Activated T-cell treated with anti-CD3 and anti-CD28 coated beads for 24 hours (primary cell): ENCODE measurements at places on chromosomes 2 and 18.

DNA sequence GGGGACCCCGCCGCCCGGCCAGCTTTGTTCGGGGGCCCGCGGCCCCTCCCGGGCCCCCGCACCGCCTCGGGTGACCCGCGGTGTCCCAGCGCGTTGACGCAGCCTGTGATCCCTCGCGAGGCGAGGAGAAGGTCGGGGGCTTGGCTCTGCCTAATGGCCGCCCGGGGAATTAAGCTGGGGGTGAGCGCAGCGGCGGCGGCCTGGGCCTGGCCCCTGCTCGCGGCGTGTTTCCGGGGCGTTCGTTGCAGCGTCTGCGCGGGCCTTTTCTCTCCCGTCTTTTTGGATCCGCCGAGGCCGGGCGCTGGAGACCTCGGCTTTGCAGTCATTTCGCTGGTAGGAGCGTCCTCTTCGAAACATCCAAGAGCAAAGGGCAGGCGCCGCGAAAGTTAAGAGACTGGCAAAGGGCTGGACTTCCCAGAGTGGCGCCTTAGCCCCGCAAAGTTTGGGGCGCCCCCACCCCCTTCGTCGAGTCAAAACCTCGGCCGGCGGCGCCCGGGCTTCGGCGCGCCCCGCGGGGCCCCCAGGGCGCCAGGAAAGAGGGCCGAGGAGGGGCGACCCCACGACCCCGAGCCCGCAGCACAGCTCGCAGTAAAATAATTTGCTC, 1.3 kb downstream of the SALL3 start:
- DNase-seq = no peak

DNA sequence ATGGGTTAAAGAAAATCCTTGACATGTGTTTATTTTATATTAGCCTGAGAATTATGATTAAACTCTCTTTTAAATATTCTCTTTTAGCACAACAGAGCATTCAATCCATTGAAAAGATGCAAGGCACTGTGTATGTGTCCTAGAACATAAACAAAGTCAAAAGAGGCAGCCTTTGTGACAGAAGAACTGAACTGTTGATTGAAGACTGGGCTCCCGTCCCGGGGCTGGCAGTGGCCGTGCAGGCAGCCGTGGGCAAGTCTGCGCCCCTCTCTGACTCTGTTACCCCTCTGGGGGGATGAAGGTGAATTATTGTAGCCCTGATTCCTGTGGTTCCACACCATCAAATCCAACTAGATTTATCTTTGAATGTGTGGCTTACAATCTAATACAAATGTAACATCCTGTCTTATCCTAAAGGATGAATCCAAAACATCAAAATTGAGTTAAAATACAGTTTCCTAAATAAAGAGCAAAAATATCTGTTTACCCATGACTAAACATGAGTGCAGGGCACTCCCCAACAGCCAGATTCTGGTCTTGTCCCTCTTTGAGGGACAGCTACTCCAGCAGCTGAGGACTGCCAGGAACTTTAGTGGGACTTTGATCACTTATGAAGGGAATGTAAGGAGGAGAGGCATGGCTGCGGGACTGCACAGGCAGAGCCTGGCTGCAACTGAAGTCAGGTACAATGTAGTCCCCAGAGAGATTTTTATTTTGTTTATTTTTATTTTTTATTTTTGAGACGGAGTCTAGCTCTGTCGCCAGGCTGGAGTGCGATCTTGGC, 37.3 kb upstream of the SH3BP4 start:
- no peak for DNase-seq

GRCh38 chr18:12327510-12328178, 19.6 kb downstream of the TUBB6 start:
- DNase-seq = peak; percentile 58

DNA sequence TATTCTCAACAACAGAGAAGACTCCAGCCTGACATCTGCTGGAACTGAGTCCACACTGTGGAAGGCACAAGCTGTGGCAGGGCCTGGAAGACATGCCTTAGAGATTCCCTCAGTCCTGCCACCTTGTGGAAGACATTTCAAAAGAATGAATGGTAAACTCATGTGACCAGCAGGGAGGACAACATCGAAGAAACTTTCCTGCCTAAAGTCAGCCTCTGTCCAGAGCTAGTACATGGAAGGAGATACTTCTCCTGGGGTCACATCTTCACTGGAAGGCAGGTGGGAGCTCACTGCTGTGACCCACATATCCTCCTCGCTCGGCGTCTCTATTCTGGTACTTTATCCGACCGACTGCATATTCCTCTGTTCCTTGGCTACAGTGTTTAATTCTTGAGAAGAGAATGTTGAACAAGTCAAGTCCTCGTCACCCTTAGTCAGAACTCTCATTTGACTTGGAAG, 59.5 kb downstream of the PUM2 start:
- DNase-seq = peak; percentile 5

- DNase-seq = no peak
These were observed 144.1 kb upstream of the FOSL2 start for GRCh38 chr2:28248511-28248910.

GRCh38 chr2:96528006-96528699, 8.4 kb upstream of the ARID5A start:
- peak; percentile 60 for DNase-seq

DNA sequence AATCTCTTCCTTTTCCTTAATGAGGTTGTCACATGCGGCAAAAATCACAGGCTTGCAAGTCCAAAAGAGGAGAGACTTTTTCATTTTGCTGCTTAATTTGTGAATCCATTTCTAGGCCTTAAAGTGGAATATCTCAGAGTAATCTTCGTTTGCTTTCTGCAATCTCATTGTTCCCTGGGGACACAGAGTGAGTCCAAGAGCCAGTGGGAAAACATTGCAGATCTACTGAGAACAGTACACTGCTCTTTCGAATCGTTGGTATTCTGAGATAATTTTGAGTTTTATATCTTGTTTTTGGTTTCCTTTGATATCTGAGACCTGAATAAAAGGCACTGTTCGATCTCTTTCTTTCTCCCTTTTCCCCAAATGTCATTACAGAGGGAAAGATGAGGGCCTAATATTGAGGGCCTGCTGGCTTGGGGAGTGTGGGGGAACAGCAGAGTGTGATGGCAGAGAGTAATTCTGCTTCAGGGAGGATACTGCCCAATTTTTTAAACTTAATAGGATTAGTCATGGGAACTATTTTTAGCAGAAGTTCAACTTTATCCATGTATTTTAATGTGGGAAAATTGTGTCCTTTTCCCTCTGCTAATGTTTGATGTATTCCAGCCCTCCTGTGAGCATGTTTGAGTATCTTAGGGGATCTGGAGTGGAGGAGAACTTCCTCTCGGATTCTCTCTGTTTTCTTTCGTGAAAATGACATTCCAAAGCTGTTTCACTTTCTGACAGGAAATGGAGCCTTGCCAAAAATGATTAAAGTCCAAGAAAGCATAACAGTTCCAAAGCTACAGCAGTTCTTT, 418.2 kb upstream of the ZEB2 start:
- DNase-seq = no peak

DNA sequence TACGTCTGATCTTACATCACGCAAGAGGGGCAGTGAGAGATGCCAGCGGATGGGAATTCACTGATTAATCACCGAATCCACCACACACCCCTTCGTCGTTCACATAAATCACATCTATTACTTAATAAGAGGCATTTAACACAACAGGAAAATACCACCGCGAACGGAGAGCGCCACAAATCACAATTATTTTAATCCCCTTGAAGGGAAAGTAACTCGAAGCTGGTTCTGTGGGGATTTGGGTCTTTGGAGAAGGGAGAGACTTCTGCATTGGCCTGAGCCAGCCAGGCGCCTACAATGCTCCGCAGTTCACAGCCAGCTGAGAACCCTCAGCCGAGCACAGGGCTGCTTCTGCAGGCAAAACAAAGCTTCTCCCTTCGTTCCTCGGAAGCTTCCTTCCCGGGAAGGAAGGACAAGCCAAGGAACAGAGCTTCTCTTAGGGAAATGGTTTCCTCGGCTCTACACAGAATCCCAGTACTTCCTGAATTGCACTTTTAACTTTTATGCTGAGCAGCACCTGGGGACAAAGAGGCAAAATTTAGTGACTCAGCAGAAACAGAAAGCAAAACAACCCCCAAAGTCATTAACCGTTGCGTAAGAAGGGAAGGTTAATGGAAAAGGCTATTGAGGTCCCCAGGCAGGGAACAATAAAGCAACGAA, at the start of gene LRP1B:
Gene LRP1B (minus strand): TSS at position 7 of the 660 bp plus-strand sequence. CDS start 287 bp downstream, outside the sequence.
- DNase-seq = no peak

DNA sequence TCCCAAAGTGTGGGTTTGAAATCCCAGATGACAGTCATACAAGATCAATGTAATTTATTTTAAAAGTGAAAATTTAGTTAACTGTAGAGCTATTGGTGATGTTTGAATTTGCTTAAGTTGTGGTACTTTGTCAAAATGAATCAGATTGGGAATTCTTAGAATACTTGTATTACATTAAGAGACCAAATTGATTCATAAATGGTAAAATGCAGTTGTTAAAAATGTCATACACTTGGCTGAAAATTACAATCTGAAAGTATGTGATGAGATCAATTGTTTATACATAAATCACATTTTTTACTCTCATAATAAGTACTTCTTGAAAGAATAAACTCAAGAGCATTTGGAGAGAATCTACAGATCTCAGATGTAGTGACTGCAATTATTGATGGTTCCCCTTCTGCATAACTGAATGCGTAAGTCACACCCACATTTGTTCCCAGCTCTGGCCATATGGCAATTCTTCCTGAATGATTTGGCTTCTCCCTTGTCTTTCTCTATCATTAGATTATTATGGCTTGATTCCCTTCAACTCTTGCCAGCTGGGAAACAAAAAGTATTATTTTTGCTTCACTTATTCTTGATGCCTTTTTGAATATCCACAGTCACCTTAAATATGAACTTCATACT, 558.5 kb downstream of the CPS1 start:
- no peak for DNase-seq

DNA sequence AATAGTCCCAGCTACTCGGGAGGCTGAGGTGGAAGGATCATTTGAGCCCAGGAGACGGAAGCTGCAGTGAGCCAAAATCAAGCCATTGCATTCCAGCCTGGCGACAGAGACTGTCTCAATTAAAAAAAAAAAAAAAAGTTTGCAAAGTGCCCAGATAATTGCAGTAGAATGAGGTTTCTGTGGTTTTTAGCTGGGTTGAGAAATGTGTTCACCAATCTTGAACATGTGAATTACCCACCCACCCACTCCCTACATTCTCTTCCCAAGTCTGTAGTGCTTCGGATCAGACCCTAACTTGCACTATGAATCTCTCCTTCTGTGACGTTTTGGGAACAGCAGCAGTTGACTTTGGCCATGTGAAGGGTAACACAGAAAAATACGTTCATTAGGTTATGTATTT, 247.3 kb downstream of the PTGR3 start:
- no peak for DNase-seq

GRCh38 chr2:74884118-74884762, 50.3 kb downstream of the HK2 start:
- DNase-seq = no peak

GRCh38 chr2:106159866-106160785, 34.0 kb downstream of the UXS1 start:
- DNase-seq = peak; percentile 51

DNA sequence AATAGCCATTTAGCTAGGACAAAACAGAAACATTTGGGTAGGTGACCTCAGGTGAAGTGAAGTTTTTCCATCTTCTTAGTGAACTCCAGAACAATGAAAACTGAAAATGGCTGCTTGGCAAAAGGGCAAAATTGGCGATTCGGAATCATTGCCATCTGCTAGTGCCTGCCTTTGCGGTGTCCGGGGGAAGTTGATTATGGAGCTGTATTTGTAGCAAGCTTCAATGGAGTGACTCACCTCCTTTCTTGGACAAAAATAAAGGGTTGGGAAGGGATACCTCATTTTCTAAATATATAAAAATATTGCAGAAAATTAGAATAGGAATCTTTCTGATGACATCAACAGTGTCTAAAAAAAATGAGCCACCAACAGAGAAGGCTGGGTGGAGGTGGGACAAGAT, 460.5 kb downstream of the TGIF1 start:
- DNase-seq = no peak

- no peak for DNase-seq
These were observed 78.9 kb upstream of the DAPL1 start for GRCh38 chr2:158716121-158716791.

DNA sequence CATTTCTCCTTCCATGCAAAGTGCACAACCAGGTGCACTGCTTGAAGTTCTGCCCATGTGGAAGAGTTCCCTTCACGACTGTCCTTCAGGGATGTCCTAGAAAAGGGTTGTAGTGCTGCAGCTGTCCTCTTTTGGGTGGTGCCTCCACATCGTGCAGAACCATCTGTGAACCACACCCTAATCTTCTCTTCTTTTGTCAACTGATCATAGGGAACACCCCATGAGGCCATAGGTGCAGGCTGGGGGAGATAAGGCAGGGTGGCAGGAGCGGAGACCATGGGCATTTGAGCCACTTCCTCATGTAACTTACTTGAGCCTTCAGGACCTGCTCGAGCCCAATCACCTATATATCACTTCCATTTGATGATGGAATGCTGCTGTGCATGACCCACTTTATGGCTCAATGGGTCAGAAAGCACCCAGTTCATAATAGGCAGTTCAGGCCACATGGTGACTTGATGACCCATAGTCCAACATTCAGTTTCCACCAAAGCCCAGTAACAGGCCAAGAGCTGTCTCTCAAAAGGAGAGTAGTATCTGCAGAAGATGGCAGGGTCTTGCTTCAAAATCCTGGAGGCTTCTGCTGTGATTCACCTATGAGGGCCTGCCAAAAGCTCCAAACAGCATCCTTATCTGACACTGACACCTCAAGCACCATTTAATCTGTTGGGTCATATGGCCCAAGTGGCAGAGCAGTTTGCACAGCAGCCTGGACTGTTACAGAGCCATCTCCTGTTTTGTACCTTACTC, 84.7 kb upstream of the CYRIA start:
- DNase-seq = no peak

GRCh38 chr2:128187032-128187654, 96.1 kb downstream of the UGGT1 start:
- DNase-seq = no peak

DNA sequence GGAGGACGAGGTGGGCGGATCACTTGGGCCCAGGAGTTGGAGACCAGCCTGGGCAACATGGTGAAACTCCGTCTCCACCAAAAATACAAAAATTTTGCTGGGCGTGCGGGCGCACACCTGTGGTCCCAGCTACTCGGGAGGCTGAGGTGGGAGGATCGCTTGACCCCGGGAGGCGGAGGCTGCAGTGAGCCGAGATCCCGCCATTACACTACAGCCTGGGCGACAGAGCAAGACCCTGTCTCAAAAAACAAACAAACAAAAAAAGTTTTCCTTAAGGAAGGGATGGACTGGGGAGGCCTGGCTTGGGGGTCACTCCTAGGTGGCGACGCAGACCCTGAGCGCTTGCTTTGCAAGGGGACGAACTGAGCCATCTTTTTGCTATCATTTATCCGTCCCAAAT, 882 bp downstream of the PLA2R1 start:
- no peak for DNase-seq

GRCh38 chr2:12796657-12797056, 79.9 kb downstream of the TRIB2 start:
- DNase-seq = no peak

DNA sequence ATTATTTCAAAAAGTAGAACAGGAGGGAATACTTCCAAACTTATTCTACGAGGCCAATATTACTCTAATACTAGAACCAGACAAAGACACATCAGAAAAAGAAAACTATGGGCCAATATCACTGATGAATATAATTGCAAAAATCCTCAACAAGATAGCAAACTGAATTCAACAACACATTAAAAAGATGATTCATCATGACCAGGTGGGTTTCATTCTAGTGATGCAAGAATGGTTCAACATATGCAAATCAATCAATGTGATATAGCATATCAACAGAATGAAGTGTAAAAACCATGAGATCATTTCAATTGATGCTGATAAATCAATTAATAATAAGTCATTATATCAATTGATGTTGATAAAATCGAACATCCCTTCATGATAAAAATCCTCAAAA, 22.4 kb upstream of the EML6 start:
- no peak for DNase-seq
